Type B pancreatic cell (in vitro differentiated cells): ENCODE measurements at places on chromosomes 3 and 15.

GRCh38 chr3:49013738-49014660 lies 4.4 kb downstream of the DALRD3 start:
- DNase-seq = no peak

DNA sequence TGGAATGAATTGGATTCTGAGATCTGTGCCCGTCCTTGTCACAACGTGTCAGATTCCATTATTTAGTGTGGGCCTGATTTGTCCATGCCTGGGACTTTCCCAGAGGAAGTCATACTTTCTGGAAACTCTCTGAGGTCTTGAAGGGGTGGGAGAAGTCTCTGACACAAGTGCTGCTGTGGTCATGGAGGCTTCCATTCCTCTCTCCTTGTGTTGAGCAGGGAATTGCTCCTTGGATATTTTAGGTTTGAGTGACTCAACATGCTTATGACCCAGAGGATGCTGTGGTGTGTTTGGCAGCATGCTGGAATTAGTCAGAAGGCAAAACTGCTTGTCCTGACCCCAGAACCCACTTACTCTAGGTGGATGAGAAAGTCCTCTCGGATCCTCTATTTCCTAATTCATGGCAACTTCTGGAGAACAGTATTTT lies 132.1 kb downstream of the LPP start:
- DNase-seq = no peak

GRCh38 chr3:152302521-152303021 lies 33.8 kb downstream of the MBNL1 start:
- no peak for DNase-seq

GRCh38 chr3:196096382-196096953 lies 14.6 kb upstream of the TFRC start:
- DNase-seq = no peak
